HT1080 (cell line): ENCODE measurements at places on chromosomes 2 and 18. TPM values are rescaled to one million over a fixed set of nuclear protein-coding genes. Genes with fewer than 3 reads are reported as not detected.

DNA sequence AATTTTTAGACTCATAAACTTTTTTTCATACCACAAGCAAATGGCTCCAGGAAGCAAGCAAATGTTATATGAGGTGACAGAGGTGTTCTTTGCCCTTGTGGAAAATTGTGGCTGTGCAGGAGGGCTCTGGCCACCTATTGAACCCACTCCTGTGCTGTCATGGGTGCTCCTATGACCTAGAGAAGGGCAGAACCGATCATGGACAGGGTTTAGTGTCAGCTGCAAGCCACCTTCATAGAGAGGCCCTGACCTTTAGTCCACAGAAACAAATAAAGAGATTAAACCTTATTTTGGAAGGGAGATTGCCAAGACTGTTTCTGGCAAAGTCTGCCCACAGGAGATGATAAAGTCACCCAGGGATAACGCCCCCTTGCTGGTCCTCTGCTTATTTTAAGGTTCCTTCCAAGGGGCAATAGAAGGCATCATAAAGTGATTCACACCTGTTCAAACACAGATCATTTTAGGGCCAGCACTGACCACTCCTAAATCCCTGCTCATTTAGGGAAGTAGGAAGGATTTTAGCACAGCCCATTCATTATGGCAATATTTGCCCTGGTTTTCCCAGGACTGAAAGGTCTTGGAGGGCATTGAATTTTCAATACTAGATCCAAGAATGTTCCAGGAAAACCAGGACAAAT, 26.1 kb upstream of the STAT4 start:
- no peak for DNase-seq

DNA sequence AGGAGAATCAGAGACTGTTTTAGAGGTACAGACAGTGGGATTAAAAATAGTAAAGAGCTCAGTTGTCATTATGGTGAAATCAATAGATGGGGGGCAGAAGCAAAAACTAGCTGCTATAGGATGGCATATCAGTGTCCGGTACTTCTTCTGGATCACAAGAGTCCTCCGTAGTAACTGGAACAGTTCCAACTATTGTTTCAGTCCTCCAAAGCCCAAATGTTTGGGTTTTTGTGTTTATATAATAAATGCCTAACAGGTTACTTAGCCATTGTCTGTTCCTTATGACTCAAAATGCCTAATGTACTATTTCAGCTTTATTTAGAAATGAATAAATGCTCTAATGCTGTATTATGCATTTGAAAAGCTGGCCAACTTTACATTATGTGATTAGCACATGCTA, 401.2 kb downstream of the PTH2R start:
- DNase-seq, result peak; percentile 20

SERPINB3 gene
- total RNA-seq, result not detected in 2 replicates

DNA sequence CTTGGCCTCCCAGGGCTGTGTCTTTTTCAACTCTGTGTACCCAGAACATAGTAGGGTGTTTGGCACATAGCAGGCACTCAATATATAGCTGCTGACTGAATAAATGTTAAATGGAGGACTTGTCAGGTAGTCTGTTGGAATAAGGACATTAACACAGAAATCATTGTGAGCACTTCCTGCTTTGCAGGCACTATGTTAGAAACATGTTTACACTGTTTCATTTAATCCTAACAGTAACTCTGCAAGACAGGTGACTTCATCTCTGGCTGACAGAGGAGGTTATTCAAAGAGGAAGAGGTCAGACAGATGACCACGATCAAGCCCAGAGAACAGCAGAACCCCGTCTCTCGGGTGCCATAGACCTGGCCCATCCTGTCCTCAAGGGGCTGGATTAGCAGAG, 28.0 kb upstream of the PIEZO2 start:
- DNase-seq, result no peak

KCNG2 gene
- not detected in 2 replicates for total RNA-seq

DNA sequence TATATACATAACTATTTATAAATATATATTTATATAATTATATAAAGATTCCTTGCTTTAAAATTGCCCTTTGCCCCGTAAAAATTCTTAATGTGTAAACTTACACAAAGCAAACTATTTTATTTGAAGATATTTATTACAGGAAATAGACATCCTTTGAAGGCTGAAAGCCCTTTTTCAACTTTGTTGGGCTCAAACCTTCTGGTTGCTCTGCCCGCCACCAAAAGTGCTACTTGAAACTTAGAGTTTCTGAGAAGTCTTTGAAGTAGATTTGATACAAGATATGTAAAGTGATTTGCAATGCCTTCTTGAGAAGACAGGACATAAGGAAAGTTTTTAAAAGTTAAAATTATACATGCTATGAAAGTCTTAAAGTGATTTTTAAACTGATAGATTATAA, 36.6 kb upstream of the METAP1D start:
- DNase-seq, result no peak

DNA sequence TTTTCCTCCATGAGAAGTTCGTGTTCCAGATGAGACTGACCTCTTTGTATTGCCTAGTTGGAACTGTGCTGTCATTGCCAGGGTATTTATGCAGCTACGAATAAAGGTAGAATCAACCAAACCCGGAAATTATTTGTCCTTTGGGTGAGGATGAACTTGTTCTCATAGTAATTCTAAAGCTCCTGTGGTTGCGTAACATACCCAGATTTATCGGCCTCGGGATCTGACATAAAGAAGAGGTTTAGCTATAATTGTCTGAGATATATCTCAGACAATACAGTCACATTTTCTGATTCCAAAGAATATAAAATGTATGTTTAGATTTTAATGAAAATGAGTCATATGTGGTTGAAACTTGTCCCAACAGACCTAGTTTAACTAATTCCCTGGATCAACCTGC, 628.7 kb upstream of the LINC00305 start:
- peak; percentile 14 for DNase-seq

GIGYF2 gene
- 38.6 and 49.2 TPM in 2 replicates for total RNA-seq

DNA sequence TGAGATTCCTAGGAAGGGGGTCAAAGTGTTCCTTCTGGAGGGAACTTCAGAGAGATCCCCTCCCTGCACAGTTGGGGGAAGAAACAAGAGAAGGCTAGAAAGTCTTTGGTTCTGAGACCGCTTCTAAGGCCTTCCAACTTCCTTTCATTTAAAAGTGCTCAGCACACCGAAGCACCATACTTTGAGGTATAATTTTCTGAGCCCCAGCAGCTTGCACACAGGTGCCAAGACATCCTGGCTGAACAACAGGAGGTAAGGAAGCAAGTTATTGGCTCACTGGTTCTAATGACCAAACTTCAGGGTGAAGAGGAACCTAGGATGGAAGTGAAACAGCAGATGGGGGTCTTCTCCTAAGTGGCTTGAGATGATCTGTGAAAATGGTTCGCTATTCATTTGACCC, 19.2 kb downstream of the TMEM177 start:
- no peak for DNase-seq

- peak; percentile 67 for DNase-seq
Measured at GRCh38 chr2:119253114-119253702, 29.6 kb downstream of the STEAP3 start.

- peak; percentile 96 for DNase-seq
Measured at GRCh38 chr2:27566628-27567027, 16.2 kb upstream of the ZNF512 start.

- no peak for DNase-seq
Measured at GRCh38 chr2:176984987-176985386, 227.6 kb upstream of the HNRNPA3 start.

TBC1D8 gene
- 4.1 and 7.5 TPM in 2 replicates for total RNA-seq

DNA sequence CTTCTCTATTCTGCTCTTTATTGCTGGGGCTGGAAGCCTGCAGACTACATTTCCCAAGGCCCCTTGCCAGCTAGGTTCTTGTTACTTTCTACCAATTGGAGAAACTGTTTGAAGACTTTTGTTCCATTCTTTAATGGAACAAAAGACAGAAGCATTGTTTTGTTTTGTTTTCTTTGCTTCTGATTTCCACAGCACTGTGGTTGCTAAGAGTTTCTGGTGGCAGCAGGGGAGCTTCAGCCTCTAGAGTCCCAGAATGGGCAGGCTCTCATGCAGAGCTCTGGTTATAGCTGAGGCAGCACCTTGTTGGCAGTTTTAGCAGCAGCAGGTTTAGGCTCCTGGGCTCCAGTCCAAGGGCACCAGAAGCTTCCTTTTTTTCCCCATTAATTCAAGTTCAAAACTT, 234.3 kb downstream of the ETAA1 start:
- no peak for DNase-seq

DNA sequence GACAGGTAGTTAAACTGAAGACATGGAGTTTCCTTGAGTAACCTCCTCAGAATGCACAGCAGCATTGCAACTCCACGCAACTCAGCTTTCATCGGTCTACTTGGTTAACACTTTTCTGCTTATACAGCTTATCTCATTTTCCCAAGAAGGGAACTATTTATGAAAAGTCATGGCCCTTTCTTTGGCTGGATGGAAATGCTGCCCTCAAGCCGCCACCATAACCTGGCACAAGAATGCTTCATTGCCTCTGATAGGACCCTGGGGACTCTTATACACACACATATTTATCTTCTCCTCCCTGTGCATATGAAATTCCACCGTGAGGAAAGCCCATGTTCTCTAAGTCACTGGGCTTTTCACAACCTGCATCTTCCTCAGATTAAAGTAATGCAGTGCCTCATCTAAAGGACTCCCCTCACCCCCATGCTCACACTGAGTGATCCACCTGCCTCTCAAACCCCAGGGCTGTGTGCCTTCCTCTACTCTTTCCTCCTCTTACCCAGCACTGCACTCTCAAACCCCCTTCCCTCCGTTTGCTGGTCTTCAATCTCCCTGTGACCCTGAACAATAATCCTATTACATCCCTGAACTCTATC, 192.0 kb upstream of the HNRNPA3 start:
- no peak for DNase-seq

EHD3 gene
- total RNA-seq, result 14.1 and 17.5 TPM in 2 replicates

PHOSPHO2 gene
- 1.9 and 5.8 TPM in 2 replicates for total RNA-seq

DNA sequence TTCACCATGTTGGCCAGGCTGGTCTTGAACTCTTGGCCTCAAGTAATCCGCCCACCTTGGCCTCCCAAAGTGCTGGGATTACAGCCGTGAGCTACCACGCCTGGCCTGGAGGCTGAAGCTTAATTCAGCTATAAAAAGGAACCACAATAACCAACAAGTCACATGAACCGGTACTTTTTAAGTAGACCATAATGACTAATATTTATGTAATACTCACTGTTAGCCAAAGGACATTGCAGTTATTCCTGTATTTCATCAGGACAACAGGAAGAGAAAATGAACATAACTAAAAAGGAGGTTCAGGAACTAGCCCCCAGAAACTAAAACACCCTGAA, 49.0 kb upstream of the TMEM87B start:
- peak; percentile 74 for DNase-seq

OTOF gene
- not detected in 2 replicates for total RNA-seq

DNA sequence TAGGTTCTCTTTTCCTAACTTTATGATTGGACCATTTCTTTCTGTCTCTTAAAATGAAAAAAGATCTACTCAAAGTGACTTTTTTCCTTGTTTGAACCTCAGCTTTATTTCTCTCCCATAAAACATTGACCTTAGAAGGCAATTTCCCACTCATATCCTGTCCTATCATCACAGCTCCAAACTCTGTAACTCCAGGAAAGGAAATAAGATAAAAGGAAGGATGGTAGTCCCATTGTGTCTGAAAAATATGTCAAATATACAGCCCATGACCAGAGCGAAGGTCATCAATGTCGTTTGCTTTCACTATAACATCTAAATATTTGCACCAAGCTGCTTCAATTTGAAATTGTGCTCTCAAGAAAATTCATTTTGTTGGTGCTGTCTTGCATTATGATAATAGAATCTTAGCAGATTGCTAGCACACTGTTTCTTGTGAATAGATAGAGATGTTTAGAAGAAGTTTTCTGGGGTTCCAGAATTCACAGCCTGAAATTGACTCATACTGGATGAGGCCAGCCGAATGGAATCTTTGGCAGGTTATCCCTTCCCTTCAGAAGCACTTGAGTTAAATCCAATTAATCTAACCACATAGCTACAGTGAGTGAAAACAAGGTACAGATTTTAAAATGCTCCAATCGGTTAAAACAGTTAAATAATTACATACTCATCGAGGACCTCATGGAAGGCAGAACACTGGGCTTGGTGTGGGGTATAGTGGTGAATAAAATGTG, 95.1 kb downstream of the CRIM1 start:
- peak; percentile 84 for DNase-seq

- peak; percentile 82 for DNase-seq
Measured at GRCh38 chr2:237456200-237456843, 30.7 kb upstream of the MLPH start.

ASXL3 gene
- total RNA-seq, result 0.13 TPM in 1 of 2 replicates, not detected in the other

- DNase-seq, result no peak
Measured at GRCh38 chr2:158914731-158915130, 53.7 kb upstream of the TANC1 start.

C18orf63 gene
- not detected in 2 replicates for total RNA-seq

DNA sequence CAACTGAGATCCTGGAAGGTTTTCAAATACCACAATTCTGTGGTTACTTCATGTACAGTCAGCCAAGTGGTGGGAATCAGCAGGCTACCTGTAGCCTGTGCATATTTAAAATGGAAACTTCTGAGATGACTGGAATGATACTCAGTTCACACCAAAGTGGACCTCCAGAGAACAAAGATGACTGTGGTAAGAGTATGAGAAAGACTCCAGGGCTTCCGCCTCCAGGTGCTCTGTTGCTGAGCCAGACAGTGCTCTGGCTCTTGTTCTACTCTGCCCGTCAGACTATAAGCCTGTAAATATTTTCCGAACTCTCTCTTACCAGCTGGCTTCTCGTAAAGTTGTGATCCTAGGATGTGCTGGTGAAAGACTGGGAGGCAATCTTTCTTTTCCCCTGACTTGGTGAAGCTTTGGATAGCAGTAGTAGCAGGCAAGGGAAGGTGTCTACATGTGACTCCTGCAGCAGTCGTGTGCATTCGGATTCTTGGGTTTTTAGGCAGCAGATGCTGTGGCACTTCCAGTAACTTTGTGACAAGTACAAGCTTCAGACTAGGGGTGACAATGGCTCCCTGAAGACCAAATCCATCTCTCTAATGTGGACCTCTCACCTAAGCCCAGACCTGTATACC, 23.1 kb downstream of the ST3GAL5 start:
- peak; percentile 10 for DNase-seq

GRCh38 chr2:68157002-68157401, 686 bp upstream of the PNO1 start:
- no peak for DNase-seq

GRCh38 chr2:17475286-17475685, 43.0 kb downstream of the RAD51AP2 start:
- no peak for DNase-seq

DNA sequence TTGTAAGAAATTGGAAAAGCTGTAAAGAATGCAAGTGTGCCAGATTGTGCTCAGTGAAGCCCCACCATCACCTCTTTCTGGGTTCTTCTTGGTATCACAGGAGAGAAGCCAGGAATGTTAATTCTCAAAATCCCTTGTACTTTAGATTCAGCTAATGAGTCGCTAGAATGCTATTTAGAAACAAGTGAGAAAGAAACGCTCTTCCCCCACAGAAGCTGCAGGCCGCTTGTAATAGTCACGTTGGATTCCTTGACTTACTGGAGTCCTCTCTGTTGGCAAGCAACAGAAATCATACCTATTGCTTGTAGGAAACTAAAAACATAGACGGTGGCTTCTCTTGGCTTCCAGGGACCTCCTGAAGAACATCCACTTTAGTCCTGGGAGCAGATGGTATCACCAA, 375.6 kb upstream of the LRATD1 start:
- DNase-seq, result peak; percentile 15

FZD7 gene
- total RNA-seq, result 5.7 and 7.2 TPM in 2 replicates
